ENCODE measurements at places on chromosomes 4 and X.

DNA sequence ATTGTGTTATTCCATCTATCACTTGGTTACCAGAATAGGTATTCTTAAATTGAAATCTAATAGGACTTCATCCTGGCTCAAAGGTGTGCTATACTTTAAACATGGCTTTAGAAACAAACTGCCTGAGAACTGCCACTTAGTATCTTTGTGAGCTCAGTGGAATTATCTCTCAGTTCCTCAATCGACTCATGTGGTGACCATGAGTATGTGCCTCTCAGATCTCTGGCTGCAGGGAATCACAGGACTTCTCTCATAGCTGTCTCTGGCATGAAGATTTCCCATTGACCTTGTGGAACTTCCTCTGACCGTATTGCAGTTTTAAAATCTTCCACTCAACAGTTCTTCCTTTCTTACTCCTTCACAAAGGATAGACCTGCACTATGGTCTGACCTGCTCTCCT lies 681.9 kb upstream of the BOD1L1 start:
- DNase-seq = no peak

- DNase-seq = no peak
These were observed 4.5 kb upstream of the WDR1 start for GRCh38 chr4:10120943-10121567.

- no peak for DNase-seq
These were observed 131.4 kb downstream of the PTTG2 start for GRCh38 chr4:38091636-38092035.

DNA sequence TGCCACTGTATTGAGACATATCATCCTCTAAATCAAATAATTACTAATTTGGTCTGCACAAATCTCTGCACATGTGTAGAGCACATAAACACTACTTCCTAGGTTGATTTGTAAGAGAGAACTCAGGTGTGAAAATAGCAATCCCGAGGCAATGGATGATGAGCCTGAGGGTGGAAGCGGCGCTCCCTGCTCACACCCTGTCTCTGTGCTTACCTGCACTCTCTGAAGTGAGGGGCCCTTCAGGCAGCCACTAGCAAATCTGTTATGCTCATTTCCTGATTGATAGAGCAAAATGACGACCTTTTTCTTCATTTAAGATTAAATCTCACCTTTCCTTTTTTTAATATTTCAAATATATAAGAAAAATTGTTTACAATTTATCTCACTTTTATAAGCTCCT lies 1995.7 kb upstream of the AGA start:
- DNase-seq = no peak

GRCh38 chrX:42869659-42870476 lies 91.9 kb upstream of the PPP1R2C start:
- DNase-seq = no peak

- DNase-seq = no peak
These were observed 349.9 kb downstream of the FBXW7 start for GRCh38 chr4:152185786-152186550.

GRCh38 chr4:25913056-25913850 lies 767 bp upstream of the SMIM20 start:
- DNase-seq = peak; percentile 3
